Activated T-cell treated with anti-CD3 and anti-CD28 coated beads for 1 hour (primary cell): ENCODE measurements at places on chromosomes 13 and 19.

- no peak for DNase-seq
These were observed 25.7 kb downstream of the VRK3 start for GRCh38 chr19:49999371-50000010.

GRCh38 chr19:33921165-33921564, 124.5 kb downstream of the KCTD15 start:
- DNase-seq = no peak

DNA sequence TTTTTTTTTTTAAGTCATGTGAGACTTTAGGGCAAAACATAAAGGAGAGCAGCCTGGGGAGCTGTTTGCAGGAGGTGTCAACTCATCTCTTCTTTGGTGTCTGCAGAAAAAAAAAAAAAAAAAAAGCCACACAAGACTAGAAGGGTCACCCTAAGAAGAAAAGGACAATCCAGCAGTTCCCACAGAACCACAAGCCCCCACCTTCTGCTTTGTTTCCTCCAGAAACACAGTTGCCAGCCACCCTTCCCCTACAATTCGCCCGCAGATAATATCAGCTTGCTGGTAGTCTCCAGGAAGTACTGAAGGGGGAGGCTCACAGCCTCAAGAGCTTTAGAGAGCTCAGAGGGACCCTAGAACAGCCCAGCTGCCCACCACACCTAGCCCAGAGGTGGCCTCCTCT, 22.3 kb upstream of the ZBTB7A start:
- DNase-seq = peak; percentile 40

GRCh38 chr19:3617463-3617862, 9.1 kb downstream of the CACTIN start:
- no peak for DNase-seq

DNA sequence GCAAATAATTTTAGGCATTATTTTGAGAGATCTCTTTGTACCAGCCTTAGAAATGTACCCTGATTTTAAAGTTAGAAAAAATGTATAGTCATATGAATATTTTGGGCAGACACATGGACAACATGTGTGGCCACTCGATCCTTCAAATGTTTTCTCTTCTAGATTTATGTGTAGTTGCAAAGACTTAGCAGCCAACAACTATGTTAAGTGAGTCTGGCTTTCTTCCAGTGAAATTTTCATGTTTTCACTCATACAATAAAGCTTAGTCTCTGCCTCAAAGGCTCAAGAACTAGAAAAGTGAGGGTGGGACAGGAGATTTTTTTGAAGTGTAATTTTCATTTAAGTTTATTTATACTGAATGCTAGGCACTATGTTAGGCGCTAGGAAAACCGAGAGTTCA, 207.7 kb upstream of the DACH1 start:
- no peak for DNase-seq
